ENCODE measurements at places on chromosomes 11 and 22. TPM values are rescaled to one million over a fixed set of nuclear protein-coding genes. Genes with fewer than 3 reads are reported as not detected.

- DNase-seq, result no peak
These were observed 2.3 kb upstream of the SLC25A1 start for GRCh38 chr22:19180740-19181410.

- no peak for DNase-seq
These were observed 2.4 kb upstream of the GALNT18 start for GRCh38 chr11:11624204-11624603.

- DNase-seq, result no peak
These were observed 66.0 kb upstream of the KIRREL3 start for GRCh38 chr11:127066401-127067090.

DNA sequence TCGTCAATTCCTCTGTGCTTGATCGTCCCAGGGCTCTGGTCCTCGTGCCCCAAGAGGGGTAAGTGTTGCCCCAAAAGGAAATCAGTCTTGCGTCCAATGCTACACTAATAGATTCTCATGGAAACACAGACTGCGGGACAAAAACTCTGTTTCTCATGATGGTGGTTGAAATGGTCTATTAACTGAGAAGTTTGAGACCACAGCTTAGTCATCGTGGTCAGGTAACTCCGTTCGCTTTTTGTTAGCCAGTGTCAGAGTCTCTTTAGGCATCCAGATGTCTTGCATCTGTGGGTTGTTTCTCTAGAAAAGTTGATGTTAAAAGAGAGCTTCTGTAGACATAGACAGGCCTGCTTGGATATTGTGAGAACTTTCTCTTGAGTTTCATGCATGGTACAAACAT lies 104.6 kb upstream of the SORL1-AS1 start:
- DNase-seq, result no peak

DNA sequence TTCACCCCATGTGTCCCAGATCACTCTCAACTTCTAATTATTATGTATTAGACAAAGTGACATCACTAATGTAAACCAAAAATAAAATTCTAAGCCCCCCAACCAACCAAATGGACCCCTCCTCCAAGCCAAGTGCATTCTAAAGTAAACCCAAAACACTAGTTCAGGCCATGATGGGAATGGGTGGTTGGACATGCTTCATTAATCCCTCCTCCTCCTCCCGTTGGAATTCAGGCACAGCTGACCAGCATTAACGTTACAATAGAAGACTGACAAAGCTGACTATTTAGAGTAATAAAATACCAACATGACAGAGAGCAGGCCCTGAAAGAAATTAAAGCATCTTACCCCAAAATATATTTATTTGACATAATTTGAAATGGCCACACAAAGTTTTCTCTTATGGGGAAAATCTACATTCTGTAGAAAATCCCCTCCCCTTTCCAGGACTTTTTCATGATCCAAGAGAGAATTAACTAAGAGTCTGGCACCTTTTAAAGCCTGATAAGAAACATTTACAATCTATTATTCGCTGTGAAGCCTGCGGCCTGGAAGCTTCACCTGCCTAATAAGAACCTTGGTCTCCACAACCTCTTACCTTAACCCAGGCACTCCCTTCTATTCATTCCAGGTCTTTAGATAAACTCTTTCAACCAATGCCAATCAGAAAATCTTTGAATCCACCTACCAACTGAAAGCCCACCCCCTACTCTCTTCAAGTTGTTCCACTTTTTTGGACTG lies 948.5 kb upstream of the CCDC90B start:
- no peak for DNase-seq

GRCh38 chr11:120515186-120515723 lies 3.7 kb downstream of the GRIK4 start:
- no peak for DNase-seq

DNA sequence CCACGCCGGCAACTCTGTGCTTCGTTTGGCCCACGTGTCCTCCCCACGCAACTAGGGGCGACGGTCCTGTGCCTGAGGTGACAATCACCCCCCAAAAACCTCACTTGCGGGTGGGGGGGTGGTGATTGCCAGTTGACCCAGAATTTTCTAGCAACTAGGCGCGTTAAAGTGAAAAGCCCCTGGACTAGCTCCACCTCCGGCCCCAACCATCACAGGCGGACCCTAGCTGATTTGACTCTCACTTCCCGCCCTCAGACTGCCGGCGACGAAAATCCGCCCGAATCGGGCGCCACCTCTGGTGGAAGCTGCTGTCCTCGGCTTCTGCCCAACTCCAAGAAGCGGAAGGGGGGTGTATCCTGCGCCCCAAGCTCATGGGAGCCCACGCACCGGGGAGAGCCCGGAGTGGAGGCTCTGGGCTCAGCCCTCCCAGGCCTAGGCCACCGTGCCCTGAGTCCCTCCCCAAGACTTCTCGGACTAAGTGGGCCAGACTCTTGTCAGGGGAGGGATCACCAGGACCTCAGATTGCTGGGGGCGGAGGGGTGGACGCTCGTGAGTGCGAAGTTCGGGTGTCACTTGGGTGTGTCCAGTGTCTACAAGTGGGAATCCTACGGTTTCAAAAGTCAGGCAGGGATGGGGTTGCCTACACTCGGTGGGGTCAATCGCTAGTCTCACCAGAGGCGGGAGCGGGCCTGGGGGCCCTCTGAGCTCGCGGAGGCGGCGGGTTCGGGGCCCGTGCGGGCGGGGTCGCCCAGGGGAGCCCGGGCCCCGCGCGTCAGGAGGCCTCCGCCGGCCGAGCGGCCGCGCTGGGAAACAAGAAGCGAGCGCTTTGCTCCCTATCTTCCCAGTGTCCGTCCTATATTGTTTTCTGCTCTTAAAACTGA lies 12.3 kb downstream of the PAX6 start:
- DNase-seq, result no peak

DNA sequence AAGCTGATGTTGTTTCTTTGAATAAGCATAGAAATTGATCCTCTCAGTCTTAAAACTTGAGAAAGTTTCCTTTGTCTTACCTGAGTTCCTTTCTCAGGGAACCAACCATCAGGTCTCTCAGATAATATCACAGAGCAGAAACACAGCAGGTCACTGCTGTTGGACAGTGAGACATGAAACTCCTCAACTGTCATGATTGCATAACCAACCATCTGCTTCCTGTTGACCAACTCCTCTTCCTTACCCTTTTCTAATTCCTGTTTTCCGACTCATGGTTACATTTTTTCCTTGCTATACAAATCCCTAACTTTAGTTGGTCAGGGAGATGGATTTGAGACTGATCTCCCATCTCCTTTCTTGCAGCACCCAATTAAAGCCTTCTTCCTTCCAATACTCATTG lies 845.3 kb downstream of the FAM181B start:
- no peak for DNase-seq

DNA sequence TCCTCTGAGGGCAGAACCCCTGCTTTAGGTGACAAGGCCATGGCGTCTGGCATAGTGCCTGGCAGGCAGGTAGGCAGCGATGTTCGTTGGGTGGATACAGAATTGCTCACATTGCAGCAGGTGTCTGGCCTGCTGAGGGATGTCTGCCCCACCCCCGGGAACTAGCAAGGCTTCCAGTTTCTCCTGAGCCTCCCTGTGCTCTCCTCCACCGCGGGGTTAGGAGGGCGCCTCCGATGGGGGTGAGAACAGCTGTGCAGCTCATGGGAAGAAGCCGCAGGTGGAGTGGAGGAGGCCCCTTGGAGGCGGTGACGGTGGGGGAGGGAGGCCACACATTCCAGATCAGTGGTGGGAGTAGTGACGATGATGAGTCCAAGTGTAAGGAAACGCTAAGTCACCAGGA lies 48.3 kb upstream of the JAM3 start:
- no peak for DNase-seq

GRCh38 chr11:93844568-93844967 lies 5.8 kb downstream of the VSTM5 start:
- no peak for DNase-seq

- peak; percentile 20 for DNase-seq
These were observed 173.2 kb upstream of the SORL1-AS1 start for GRCh38 chr11:121625777-121626506.

- no peak for DNase-seq
These were observed 85.0 kb upstream of the EIF3D start for GRCh38 chr22:36613958-36614357.

DNA sequence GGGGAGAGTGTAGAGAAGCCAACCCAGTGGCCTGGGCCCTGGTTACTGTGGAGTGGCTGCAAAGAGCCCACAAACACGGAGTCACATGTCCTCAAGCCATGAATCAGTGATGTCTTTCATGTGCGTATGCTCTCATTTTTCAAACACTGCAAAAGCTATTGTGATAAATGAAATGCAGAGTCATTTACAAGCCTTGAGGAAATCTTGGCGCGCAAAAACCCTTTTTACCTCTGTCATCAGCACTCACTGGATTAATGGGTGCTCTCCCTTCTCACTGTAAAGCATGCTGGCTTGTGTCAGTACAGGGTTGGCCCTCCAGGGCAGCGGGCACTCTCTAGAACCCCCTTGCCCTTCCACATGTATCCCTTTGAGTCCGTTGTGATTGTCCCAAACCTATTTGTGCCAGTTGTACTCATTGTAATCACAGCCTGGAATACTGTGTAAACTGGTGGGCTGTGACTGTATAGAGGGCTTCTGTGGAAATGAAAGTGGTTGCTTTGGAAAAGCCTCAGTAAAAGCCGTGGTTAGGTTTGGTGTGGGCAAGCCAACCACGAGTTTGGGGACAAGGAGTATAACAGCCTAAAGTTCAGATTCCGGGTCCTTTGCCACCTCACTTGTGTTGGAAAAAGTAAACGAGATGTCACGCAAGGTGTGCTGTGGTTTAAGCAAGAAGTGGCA lies 10.4 kb downstream of the GNAZ start:
- DNase-seq, result no peak

DNA sequence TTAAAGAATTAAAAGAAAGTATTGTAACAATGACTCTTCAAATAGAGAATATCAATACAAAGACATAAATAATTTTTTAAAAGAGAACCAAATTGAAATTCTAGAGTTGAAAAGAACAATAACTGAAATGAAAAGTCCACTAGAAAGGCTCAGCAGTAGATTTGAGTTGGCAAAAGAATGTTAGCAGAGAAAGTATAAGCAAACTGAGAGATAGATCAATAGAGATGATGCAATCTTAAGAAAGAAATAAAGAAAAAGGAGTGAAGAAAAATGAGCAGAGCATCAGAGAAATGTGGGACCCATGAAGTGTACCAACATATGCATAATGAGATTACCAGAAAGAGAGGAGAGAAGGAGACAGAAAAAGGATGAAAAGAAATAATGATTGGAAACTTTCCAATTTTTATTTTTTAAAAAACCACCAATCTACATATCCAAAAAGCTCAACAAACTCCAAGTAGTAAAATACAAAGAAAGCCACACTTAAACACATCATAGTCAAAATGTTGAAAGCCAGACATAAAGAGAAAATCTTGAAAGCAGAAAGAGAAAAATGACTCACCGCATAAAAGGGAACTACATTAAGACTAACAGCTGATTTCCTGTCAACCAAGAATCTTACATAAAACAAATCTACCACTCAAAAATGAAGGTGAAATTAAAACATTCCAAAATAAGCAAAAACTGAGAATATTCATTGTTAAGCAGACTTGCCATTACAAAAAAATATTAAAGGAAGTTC lies 20.9 kb downstream of the NCF4 start:
- no peak for DNase-seq

DNA sequence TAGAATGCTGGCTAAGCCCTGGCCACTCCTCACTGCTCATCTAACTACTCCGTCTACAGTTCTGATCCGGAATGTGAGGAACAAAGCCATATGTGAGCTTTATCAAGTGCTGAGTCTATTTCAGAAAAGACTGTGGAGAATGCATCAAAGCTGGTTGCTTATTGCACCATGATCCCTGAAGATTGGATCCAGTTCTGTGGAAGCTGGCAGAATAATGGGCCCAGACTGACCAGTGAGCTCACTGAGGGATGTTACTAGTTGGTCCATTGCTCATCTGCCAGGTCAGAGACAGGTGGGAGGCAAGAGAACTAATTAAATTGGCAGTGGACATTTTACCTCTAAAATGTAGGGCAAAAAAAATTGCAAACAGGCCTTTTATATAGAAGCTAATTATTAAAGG lies 681.3 kb downstream of the NTM start:
- no peak for DNase-seq

GRCh38 chr11:38302564-38302963 lies 1704.5 kb upstream of the RAG2 start:
- DNase-seq, result no peak

GRCh38 chr11:112178428-112178827 lies 3.1 kb downstream of the BCO2 start:
- DNase-seq, result no peak

GRCh38 chr11:63770763-63771162 lies 2.2 kb upstream of the ZFTA start:
- DNase-seq, result no peak

DNA sequence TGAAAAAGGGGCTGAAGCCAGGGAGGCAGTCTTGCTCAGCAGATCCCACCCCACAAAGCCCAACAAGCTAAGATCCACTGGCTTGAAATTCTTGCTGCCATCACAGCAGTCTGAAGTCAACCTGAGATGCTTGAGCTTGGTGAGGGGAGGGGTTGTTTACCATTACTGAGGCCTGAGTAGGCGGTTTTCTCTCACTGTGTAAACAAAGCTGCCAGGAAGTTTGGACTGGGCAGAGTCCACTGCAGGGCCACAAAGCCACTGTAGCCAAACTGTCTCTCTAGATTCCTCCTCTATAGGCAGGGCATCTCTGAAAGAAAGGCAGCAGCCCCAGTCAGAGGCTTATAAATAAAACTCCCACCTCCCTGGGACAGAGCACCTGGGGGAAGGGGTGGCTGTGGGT lies 746.1 kb upstream of the LRRC4C start:
- no peak for DNase-seq

DNA sequence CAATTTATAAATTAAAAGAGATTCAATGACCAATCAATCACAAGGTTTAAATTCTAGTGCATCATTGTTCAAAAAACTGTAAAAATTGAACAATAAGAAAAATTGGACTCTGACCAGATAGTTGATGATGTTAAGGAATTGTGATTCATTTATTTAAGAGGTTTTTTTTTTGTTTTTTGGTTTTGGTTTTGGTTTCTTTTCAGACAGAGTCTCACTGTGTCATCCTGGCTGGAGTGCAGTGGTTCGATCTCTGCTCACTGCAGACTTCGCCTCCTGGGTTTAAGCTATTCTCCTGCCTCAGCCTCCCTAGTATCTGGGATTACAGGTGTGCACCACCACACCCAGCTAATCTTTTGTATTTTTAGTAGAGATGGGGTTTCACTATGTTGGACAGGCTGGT lies 17.1 kb upstream of the EIF3M start:
- no peak for DNase-seq

GRCh38 chr22:25666308-25666707 lies 75.7 kb upstream of the MYO18B start:
- DNase-seq, result no peak

DNA sequence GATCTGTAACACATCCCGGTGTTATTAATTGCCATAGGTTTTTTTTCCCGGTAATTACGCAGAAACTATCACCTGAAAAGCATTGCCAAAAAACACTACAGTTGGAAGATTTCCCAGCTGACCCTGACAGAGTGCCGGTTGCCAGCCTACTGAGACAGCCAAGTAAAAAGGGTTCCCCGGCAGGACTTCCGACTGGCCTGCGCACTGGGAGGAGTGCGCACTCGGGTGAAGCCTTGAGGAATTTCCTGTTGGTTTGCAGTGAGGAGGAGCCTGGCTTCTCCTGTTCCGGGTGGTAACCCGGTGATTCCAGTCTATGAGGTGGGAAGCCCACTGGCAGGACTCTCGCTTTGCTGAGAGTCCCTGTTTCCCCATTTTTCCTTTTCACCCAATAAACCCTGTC lies 52.1 kb downstream of the CNTF start:
- peak; percentile 14 for DNase-seq

CELSR1 gene
- 45.6 TPM for total RNA-seq

ACCS gene
- total RNA-seq, result 8.2 TPM

DAGLA gene
- total RNA-seq, result 4.4 TPM

SIK2 gene
- 12.8 TPM for total RNA-seq
